ENCODE measurements at places on chromosomes 5 and 9.
A peak's percentile ranks its signal among the peaks of the same experiment; 100 is the strongest.

- no peak for DNase-seq
Measured at GRCh38 chr9:130845901-130846481, 10.9 kb downstream of the ABL1 start.

- DNase-seq = no peak
Measured at GRCh38 chr5:173496883-173497255, 119.6 kb downstream of the BOD1 start.

DNA sequence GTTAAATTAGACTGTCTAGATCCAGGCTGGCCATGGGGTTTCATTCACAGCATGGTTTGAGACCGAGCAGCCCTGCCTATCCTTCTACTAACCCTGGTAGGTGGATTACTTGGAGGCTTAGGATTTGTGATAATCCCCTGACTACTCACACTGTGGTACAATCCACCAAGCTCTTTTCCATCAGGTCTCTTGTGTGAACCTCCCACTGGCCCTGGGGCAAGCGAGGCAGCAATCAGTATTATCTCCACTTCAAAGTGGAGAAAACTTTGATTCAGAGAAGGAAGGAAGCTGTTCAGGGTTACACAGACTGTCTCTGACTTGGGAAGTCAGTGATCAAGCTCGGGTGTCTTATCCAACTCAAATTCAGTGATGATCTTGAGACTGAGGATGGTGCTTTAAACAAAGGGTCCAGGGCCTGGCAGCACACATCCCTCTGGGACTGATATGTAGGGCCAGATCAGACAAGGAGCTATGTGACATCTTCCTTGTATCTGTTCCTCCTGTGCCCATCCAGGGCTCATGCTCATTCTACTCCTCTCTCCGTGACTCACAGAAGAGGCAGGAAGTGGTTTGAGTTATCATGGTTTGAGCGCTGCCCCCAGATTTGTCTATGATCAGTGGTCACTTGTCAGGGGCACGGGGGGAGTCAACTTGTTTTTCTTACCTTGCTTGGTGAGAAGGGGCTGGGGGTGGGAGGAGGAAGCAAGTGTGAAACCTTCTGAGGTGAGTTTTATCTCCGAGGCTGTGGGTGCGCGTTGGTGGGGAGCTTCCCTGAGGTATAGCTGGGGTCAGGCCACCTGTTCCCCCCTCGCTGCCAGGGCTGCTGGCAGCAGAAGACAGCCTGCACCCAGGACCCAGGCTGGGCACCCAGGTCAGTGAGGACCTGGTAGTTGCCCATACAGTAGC lies 48.6 kb downstream of the RGS3 start:
- no peak for DNase-seq

GRCh38 chr5:177134697-177135225 lies 1.2 kb downstream of the NSD1 start:
- DNase-seq = no peak

- DNase-seq = no peak
Measured at GRCh38 chr9:14085810-14086209, 228.1 kb downstream of the NFIB start.

DNA sequence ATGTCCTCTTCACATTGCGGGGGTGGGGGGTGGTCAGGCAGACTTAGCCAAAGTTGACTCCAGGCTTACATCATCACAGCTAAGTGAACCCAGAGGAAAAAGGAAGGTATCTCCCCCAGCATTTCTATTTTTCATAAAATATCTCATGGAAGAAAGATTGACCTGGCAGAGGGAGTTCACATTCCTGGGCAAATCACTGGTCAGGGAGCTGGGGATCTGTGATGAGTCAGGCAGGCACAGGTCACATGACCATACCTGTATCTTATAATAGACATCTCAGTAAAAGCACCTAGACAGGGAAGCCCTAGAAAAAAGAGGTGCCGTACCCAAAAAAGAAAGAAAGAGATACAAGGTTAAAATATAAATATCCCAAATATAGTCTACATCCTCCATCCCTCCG lies 57.3 kb upstream of the WWC1 start:
- no peak for DNase-seq

DNA sequence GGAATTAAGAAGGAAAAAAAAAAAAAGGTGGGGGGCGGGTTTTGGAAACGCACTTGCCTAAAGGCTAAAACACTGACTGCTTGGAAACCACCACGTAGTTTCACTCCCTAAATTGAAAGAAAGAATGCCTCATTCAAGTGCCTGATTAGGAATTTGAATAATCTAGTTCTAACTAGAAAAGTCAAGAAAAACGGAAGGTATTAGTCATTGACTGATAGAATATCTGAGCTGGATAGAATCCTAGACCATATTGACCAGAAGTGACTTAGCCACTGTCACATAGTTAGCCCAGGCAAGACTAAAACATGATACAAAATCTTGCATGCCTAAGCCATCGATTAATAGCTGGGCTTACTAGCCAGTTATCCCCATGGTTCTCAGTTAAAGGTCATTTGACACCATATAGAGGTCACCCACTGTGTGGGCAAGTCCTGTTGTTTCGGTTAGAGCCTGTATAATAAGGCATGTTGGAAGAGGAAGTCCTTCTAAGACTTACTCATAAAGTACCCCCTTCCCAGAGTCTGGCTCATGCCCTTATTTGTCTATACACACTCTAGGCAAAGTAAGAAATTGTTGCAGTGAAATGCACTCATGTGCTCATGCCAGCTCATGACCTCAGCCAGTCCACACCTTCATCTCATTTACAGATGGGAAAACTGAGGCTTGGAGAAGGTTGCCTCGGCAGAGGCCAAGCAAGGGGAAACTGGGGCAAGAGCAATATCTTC lies 40.2 kb downstream of the SH3RF2 start:
- DNase-seq = no peak

DNA sequence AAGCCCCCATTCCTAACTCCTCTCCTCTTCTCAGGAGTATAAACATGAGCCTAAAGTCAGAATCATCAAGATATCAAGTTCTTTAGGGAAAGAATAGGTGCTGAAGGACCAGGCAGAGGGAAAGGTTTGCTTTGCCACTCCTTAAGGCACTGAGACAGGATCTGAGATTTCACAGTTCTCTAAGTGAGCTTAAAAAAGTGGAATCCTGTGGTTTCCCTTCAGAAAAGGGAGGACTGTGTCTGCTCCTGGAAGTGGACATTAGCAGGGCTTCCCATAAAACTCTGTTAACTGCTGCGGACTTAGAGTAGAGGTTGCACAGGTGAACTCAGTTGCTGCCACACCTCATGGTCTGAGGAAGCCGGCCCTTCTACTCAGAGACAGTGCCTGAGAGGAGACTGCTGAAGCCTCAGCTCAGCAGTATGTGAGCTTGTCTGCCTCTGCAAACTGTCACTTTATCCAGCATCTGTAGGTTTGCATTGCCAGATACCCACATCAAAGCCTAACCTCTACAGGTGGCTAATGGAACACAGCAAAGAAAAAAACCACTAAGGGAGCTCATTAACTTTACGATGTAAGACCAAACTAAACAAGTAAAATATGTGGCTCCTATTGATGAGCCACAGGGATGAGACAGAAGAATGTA lies 42.9 kb downstream of the RIC1 start:
- peak; percentile 46 for DNase-seq

GRCh38 chr5:169694091-169694625 lies 57.1 kb downstream of the DOCK2 start:
- no peak for DNase-seq

- DNase-seq = no peak
Measured at GRCh38 chr5:109619021-109619460, 70.7 kb upstream of the MAN2A1 start.

- DNase-seq = no peak
Measured at GRCh38 chr5:145385276-145385675, 449.9 kb downstream of the PRELID2 start.

- DNase-seq = no peak
Measured at GRCh38 chr5:168788107-168788506, 208.9 kb upstream of the PANK3 start.

GRCh38 chr9:117612317-117612716 lies 91.9 kb upstream of the TLR4 start:
- DNase-seq = no peak

GRCh38 chr5:2383698-2384065 lies 367.8 kb downstream of the IRX2 start:
- DNase-seq = no peak

- DNase-seq = no peak
Measured at GRCh38 chr5:113170707-113171106, 194.1 kb downstream of the DCP2 start.

DNA sequence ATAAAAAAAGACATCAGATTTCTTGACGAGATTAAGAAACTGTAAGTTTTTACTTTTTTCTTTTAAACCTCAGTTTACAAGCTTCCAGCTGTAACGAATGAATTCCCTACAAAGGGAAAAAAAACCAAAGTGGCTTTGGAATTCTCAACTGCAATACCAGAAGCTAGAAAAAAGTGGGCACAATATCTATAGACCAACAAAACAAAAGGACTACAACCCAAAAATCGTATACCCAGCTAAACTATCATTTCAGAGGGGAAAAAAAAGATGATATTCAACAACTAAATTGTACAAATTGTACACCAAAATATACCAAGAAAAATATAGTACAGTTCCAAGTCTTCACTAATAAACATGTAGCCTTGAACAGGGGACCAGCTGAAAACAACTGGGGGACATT lies 26.8 kb upstream of the ELOVL7 start:
- no peak for DNase-seq

DNA sequence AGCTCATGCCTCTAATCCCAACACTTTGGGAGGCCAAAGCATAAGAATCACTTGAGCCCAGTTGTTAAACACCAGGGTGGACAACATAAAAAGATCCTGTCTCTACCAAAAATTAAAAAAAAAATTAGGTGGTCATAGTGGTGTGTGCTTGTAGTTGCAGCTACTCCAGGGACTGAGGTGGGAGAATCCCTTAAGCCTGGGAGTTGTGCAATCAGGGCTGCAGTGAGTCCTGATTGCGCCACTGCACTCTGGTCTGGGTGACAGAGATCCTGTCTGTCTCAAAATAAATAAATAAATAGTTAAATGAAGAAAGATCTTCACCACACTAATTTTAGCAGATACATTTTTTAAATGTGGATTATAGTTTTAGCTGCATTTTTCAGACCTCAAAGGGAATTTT lies 433.2 kb downstream of the MAT2B start:
- no peak for DNase-seq

GRCh38 chr9:16744394-16744793 lies 126.1 kb downstream of the BNC2 start:
- no peak for DNase-seq

DNA sequence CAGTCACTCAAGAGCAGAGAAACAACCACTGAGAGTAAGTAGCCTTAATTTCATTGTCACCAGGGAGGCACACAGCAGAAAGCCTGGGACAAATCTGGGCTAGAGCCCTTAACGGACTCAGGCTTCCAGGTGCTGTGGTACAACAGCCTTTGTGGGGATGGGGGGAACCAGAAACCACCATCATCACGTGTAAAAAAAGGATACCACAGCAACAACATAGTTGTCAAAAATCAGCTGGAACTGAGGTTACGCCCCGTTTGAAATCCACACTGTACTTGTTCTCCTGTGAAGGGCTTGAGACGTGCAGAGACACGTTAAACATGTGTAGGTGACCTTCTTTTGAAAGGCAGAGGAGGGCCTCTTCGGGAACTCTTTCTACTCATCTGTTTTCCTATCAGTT lies 16.6 kb upstream of the PLPP1 start:
- DNase-seq = no peak

Data from astrocyte of the cerebellum (primary cell).